ENCODE measurements at places on chromosomes 4 and X. TPM values are rescaled to one million over a fixed set of nuclear protein-coding genes. Genes with fewer than 3 reads are reported as not detected.

DNA sequence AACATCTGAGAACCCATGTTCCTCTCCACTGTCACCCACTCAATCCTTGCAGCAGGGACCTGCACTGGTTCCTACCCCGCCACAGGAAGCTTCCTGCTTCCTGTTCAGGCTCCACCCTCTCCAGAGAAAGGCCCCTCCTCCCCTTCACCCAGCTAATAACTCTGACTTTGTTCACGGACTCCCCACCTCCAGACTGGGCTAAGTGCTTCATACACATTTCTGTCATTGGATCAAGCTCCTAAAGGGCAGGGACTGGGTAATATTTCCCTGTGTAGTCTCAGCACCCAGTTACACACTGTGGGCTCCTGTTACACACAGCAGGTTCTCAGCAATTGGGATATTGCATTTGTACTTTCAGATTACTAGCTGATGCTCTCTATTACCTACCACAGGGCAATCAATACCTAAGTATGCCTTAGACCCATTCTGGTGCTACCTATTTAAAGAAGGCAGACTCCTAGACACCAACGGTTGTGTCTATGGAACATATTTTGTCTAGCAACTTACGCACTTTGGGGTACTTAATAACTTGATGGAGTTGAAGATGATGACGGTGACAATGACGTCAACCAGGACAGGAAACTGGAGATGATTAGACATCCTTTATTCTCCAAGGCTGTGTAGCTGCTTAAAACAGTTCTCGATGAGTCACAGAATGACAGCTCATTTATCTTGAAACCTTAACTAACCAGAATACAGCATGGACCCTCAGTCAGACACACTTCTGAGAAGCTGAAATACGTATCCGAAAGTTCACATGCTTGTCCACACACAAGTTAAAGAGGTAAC, 58.1 kb downstream of the MAML3 start:
- DNase-seq = peak; percentile 95

Gene CNGA2
- not detected for total RNA-seq

Gene GLUD2
- 0.53 TPM for total RNA-seq

Gene DTHD1
- total RNA-seq = under 0.01 TPM

Gene LRIT3
- under 0.01 TPM for total RNA-seq

- no peak for DNase-seq
These were observed 423.9 kb downstream of the PABPC4L start for GRCh38 chr4:133777661-133778060.

DNA sequence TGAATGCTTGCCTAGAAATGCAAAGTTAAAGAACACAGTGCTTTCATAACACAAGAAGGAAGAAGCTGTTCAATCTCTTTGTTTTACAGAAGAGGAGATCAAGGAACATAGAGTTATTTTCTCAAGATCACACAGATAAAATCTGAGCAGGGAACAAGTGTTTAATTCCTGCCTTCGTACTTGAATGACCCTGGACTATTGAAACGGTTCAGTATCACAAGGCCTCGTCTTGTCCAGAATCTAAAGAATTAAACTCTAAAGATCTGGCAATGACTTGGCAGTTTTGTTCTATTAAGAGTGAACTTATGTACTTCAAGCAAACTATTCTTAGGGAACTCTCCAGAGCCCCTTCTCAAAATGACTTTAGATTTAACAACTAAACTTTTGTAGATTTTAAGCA, 97.7 kb downstream of the ANXA5 start:
- no peak for DNase-seq

Gene CT47A7
- total RNA-seq = not detected

Gene BST1
- 0.64 TPM for total RNA-seq

DNA sequence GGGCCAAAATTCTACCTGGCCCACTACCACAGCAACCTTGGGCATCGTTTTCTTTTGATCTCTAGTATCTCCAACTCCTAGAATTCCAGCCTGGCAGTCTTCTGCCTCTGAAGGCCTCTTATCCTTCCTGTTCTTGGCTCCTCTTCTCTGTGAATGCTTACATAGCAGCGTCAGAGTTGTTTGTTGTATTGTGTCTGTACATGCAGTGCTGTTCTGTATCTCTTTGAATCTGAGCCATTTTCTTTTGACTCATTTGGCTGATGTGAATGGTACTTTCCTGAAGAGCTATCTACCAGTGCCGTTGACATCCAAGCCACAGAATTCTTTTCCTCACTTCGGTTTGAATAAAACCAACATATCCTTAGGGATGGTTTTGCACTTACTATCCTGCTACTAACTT, 79.2 kb downstream of the TMEM164 start:
- DNase-seq = peak; percentile 93

- peak; percentile 10 for DNase-seq
These were observed 192.2 kb upstream of the LEF1 start for GRCh38 chr4:108360754-108361445.

Gene PAQR3
- total RNA-seq = 17.4 TPM

Gene TEX11
- total RNA-seq = not detected

Gene STATH
- total RNA-seq = not detected

DNA sequence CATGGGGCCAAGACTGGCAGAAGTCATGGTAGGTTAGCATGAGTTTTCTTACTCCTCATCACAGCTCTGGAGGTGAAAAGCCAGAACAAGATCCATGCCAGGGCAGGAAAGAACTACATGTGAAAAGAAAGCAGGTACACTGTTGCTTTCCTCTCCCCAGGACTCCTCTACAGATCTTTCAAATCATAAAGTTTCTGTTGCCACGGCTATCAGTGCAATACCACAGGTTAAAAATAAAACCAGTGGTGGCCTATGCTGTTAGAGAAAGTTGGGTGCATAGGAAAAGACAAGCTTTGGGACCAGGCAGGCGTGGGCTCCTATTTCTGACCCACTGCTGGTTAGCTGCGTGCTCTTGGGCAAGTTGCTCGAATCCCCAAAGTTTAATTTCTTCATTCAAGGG, 81.4 kb downstream of the SH3RF1 start:
- no peak for DNase-seq

GRCh38 chr4:130073145-130073790, 977.3 kb downstream of the C4orf33 start:
- DNase-seq = no peak

Gene CYLC1
- total RNA-seq = not detected

DNA sequence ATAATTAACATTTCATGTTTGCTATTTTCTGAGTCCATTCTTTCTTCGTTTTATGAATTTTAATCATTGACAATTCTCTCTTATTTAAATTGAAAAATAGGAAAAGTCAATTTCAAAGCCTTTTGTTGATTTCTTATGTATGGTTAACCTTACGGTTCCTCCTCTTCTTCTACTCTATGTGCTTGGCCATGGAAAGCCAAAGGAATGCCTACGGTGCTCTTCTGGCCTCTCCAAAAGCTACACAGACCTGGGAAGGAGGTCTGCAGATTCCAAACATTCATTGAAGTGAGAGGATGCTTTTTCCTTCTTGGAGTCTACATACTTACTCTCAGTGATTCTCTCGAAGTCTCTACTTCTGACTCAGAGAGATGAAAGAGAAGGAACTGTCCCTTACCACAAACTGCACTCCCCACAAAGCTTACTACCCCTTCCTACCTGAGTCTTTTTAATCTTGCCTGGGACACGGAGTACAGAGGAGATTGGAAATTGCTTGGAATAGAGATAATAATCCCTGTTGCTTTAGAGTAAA, 863.1 kb upstream of the FTHL17 start:
- no peak for DNase-seq
